ENCODE measurements at places on chromosomes 6 and 20.

GRCh38 chr6:103750603-103751002, 1109.1 kb downstream of the HACE1 start:
- no peak for DNase-seq

GRCh38 chr20:51084593-51085377, 61.9 kb upstream of the KCNG1 start:
- no peak for DNase-seq

DNA sequence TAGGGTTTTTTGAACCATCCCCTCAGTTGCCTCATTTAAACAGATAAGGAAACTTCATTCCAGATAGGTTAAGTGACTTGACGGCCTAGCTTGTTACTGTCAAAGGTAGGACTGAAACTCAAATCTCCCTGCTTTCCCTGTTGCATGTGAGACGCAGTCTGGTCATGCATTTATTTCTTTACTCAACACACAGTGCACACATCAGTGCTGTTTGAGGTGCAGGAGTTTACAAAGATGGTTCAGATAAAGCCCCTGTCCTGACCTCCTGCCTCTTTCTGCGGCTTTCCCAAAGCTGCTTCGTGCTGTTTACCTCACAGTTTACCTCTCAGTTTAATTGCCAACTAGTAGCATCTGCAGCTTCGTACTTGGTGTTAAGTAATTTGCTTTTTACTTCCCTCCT, 26.6 kb downstream of the TIAM2 start:
- DNase-seq: no peak

- no peak for DNase-seq
Observed at GRCh38 chr20:19275038-19275629, 62.7 kb downstream of the SLC24A3 start.

DNA sequence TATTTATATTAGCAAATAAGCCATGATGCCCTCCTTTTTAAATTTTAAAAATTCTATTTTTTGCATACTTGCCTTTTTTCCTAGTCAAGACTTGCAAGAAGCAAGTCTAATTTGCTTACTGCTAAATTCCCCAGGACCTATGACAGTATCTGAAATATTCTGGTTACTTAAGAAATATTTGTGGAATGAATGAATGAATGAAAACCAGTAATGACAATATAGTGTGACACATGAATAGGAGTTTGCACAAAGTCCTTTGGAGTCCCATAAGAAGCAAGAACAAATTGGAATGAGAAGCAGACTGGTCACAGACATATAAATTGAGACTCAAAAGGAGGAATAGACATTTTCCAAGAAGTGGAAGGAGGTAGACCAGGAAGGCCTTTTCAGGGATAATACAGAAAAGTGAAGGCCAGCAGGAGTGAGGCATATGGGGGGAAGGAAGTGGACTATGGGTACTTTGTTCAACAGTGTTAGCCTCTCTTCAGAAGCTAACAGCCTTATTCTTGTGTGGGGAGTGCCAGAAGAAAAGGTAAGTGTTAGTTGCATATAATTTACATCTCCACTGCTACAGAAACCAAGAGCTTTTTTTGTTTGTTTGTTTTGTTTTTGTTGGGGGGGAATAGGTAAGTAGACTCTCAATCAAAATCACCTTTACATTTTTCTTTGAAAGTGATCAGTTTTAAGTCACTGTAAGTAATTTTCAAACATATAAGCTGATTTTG, 93.6 kb upstream of the FAM184A start:
- no peak for DNase-seq

GRCh38 chr20:7003598-7003997, 236.1 kb downstream of the BMP2 start:
- no peak for DNase-seq

DNA sequence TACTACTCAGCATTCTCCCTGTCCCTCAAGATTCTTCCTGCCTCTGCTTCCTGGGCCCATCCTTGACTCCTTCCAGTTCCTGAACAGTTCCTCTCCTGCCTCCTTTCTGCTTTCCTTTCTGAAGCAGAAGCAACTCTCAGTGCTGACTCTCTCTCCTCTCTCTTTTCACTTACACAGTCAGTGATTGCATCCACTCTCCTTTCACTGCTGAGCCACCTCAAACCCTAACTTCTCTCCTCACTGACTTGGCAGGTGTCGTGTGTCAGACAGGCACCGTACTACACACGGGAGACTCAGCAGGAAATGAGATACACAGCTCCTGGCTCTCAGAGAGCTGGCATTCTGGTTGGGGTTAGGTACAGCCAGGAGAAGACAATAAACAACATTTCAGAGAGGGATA, 5.6 kb downstream of the ABHD16A start:
- no peak for DNase-seq

GRCh38 chr20:50713657-50714101, 17.7 kb upstream of the PARD6B start:
- no peak for DNase-seq

- no peak for DNase-seq
Observed at GRCh38 chr6:25244865-25245264, 34.3 kb upstream of the CARMIL1 start.

DNA sequence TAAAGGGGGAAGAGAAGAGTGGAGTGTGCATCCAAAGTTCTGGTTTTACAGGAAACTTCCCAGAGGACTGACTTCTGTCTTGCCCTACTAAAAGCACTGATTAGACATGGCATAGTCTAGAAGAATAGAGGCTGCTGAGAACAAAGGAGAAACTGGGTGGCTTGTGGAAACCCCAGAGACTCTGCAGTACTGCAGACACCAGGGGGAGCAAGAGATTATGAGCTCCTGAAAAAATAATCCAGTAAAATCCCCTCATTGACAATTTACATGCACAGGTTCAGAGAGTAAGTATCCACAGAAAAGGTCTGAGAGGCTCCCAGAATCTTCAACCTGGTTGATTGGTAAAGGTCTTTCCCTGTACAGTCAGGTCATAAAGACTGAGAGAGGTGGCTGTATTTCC, 48.7 kb upstream of the CLVS2 start:
- DNase-seq: peak; percentile 5

- no peak for DNase-seq
Observed at GRCh38 chr6:105137388-105137787, 42.4 kb downstream of the POPDC3 start.

DNA sequence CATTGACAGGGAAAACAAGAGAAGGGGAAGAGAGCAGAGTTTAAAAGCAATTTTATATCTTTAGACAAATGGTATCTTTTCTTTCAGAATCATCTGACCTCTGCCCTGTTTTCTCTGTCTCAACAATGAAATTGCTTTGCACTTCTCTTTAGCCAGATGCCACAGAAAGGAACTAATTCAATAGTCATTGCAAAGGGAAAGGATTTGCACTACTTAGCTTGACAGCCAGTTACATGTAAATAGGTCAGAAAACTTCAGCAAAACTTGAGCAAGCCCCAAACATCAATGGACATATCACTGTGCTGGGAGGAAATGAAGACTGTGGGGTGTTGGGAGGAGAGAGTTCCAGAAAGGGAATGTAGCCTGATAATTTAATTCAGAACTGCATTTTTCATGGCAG, 181.3 kb upstream of the FAM83B start:
- no peak for DNase-seq

DNA sequence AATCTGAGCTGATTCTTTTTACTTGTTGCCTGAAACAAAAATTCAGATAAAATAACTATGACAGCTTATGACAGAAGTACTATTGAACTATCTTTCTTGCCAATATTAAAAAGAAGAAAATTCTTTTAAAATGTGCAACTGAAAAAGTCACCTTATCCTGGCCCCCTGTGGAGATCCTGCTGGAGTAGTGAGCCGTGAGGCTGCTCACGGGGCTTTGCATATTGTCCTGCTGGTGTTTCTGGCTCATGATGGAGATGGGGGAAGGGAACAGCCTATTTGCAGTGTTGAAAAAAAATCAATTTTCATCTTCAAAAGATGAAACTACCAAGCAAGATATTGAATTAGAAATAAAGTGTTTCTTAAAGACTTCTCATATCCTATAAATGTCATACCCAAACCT, 216.0 kb downstream of the SAMD5 start:
- DNase-seq: no peak

- DNase-seq: no peak
Observed at GRCh38 chr6:17305219-17306001, 24.2 kb downstream of the RBM24 start.

DNA sequence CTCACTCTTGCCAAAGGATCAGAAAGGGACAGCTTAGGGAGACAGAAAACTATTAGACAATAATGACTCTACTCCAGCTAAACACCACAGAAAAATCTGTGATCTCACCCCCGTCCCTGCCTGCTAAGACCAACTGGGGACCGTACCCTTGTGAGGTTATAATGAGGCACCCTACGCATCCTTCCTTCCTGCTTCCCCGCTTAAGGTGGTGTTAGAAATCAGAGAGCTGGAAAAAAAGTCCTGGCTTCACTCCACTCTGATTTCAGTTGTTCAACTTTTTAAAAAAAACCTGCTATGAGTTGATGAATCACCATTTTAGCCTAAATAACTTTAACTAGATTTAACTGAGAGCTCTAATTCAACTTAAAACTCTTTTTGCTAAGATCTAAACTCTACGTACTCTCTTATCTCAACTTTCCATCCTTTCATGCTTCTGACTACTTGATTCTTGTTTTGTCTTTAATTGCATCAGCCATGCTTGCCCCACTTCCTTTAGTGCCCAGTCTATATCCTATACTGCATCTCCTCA, 35.8 kb upstream of the TMEM14A start:
- DNase-seq: no peak

- DNase-seq: no peak
Observed at GRCh38 chr6:3999800-4000661, 78.9 kb downstream of the FAM217A start.

DNA sequence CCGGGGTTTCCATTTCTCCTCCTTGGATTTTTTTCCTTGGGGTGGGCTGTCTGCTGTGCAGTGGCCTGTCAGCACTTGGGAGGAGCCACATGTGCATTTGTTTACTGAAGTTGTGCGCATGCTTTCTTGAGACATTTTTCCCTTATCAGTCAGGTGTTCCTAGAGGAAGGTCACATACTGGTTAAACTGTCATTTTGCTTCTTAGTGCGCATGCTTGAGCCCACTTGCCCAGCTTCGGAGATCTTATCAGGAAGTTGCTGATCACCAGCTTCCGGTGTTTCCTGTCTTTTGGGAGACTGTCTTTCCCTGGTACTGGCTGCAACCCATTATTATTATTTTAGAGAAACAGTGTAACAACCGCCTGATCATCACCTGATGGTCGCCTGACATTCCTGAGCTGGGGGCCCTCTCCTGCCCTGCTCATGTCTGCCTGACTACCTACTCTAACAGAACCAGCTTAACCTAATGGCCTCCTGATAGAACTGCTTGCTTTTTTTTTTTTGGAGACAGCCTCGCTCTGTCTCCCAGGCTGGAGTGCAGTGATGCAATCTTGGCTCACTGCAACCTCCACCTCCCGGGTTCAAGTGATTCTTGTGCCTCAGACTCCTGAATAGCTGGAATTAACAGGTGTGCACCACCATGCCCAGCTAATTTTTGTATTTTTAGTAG, 378 bp upstream of the ERVFRD-1 start:
- no peak for DNase-seq

GRCh38 chr6:167445568-167445967, 120.7 kb downstream of the TTLL2 start:
- no peak for DNase-seq

- no peak for DNase-seq
Observed at GRCh38 chr6:122198922-122199321, 200.5 kb upstream of the HSF2 start.

- peak; percentile 45 for DNase-seq
Observed at GRCh38 chr6:82246802-82247504, 591 bp downstream of the IBTK start.

GRCh38 chr6:63910863-63911551, 275.4 kb downstream of the PHF3 start:
- no peak for DNase-seq

GRCh38 chr6:3355358-3356055, 96.8 kb downstream of the PSMG4 start:
- no peak for DNase-seq

GRCh38 chr6:7442467-7442866, 52.9 kb downstream of the RIOK1 start:
- DNase-seq: no peak

- no peak for DNase-seq
Observed at GRCh38 chr6:113901482-113901881, 44.3 kb downstream of the MARCKS start.

- no peak for DNase-seq
Observed at GRCh38 chr20:58913079-58913478, 60.6 kb downstream of the GNAS start.

DNA sequence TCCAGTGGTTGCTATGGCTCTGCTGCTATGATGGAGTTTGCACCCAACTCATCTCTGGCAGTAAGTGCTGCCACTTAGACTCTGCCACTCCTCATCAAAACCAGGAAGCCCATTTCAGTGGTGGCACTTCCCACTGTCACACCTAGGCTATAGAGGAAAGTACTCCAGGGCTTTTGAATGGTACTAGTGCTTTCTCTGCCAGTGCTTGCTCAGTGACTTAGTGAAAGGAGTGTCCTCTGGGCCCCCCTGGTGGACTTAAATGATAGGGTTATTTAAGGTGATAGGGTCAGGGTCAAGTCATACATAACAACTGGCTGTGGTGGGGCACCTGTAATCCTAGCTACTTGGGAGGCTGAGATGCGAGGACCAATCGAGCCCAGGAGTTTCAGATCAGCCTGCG, 22.8 kb downstream of the FITM2 start:
- no peak for DNase-seq

GRCh38 chr20:57743450-57744095, 33.8 kb upstream of the PMEPA1 start:
- DNase-seq: no peak

DNA sequence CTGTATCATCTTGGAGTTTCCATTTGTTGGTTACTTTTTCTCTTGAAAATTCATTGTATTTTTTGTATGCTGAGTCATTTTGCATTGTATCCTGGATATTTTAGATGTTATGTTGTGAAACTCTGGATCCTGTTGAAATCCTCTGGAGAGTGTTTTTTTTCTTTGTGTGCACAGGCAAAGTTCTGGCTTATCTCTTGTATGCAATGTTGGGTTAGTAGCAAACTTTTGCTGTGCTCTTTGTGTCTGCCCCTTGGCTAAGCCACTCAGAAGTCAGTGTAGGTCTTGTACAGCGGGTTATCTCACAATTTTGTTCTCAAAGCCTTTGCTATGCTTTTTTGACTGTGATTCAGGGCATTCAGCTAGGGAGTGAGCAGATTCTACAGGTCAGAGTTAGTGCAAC, 29.1 kb upstream of the LMBRD1 start:
- no peak for DNase-seq

GRCh38 chr6:127589135-127589534, 12.2 kb downstream of the C6orf58 start:
- DNase-seq: no peak
